ENCODE measurements at places on chromosomes 2 and 18.

DNA sequence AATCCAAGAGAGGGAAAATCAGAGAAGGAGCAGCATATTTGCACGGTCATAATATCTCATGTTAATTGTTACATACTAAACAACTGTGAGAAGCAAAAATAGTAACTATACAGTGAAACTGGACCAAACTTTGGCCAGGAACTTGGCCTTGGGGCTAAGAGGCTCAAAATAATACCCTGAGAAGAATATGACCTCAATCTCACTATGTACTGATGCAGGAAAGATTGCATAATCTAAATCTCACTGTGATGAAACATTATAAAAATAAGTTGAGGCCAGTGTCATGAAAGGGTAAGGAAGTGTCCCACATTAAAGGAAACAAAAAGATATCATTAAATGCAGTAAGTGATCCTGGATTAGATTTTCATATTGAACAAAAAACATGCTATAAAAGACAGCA, 36.5 kb downstream of the ZRANB3 start:
- DNase-seq = no peak

DNA sequence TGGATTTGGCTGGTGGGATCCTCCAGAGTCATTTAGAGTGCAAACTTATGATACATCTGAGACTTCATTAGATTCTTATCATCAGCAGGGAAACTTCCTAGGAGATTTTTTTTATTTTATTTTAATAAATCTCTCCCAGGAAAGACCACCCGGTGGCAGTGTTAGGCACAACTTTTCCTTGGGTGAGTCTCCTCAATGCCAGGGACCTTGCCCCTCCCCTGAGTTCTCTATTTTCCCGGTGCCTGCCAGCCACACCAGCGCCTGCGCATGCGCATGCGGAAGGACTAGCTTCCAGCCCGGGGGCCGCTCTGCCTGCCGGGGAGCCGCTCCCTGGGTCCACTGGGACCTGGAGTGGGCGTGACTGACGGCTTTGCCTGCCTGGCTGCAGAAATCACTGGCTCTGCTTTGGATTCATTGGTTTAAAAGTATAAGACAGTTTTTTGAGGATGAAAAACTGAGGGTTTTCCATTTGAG, 86.6 kb downstream of the TMEM182 start:
- peak; percentile 63 for DNase-seq

GRCh38 chr18:72114801-72115594, 429.1 kb downstream of the CBLN2 start:
- no peak for DNase-seq

DNA sequence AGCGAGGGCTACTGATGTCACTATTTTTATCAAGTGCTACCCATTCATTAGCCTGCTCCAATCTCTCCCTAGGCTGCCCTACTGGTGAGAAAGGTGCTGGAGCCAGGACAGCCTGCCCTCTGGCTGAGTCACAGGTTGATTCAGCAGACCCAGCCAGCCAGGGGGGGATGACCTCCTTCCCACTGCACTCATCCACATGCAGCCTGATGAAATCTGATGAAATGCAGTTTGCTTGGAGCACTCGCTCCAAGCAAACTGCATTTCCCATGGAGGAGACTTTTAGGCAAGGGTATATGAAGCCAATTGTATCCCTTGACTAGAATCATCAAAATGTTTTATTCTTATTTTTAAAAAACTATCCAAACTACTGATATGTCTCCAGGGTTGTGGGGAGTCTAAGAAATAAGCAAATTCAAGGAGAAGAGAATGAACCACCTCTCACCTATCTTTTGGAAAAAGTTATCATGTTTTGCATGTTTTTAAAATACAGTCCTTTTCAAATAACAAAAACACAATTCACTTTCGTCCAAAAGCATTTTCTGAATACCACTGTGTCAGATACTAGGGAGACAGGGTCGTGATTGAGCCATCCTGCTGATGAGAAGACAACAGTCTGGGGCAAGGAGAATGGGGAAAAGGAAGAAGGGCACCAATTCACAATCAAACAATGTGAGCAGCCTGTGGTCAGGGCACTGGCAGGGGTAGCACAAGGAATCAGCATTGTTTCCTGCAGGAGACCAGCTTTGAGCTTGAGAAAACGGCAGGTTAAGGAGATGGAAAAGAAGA, 128.3 kb downstream of the AFF3 start:
- no peak for DNase-seq

DNA sequence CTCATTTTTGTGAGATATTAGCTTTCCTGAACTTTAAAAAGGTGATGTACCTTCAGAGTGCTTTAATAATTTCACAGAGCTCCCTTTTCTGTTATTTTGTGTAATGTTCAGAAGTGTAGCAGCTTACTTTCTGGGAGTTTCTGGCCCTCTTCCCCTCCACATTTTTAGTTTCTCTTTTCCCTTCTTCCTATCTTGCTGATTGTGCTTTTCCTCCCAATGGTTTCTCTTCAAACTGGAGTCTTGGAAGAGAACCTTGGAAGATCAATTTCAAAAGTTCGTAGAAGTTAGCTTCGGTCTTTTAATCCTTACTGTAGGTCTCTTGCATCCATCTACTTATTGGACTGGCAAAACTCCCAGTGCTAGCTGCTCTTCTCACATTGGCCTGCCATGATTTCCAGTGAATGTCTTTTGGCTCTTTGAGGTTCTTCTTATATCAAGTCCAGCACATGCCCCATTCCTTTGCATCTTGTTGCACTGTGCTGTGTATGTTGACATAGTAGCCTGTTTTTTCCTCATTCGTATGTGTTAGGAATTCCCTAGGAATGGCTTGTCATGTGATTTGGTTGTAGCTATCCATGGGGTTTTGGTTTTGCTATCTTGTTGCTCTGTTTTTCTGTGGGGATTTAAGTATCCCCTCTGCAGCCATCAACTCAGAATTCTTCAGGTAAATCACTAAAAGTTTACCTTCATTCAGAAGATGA, 7.8 kb downstream of the CCNT2 start:
- no peak for DNase-seq

GRCh38 chr18:48422947-48423378, 13.8 kb upstream of the ZBTB7C start:
- DNase-seq = no peak

GRCh38 chr18:12928206-12928605, 19.6 kb upstream of the SEH1L start:
- no peak for DNase-seq

GRCh38 chr18:30652387-30652786, 390.2 kb downstream of the DSC3 start:
- DNase-seq = no peak

DNA sequence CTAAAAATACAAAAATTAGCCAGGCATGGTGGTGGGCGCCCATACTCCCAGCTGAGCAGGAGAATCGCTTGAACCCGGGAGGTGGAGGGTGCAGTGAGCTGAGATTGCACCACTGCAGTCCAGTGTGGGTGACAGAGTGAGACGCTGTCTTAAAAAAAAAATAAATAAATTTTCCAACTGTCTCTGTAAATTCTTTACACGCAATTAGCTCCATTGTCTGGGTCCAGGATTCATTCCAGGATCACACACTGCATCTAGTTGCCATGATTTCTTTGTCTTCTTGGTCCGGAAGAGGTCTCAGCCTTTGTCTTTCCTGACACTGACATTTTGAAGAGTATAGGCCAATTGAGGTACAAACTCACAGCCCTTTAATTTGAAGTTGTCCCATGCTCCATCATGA, 167.6 kb upstream of the NYAP2 start:
- DNase-seq = no peak

GRCh38 chr2:161085149-161085548, 75.1 kb upstream of the TANK start:
- DNase-seq = no peak

- DNase-seq = no peak
These were observed 889.1 kb upstream of the GCFC2 start for GRCh38 chr2:76599732-76600368.

GRCh38 chr18:75439348-75439747, 11.8 kb upstream of the SMIM21 start:
- DNase-seq = no peak

- DNase-seq = no peak
These were observed 136.1 kb downstream of the EXOC6B start for GRCh38 chr2:72689579-72690195.

Measured in activated CD8-positive, alpha-beta memory T cell treated with anti-CD3 and anti-CD28 coated beads, Interleukin-2, amount 50 U/mL, for 48 hours (primary cell).